ENCODE measurements at places on chromosomes 4 and X. TPM values are rescaled to one million over a fixed set of nuclear protein-coding genes. Genes with fewer than 3 reads are reported as not detected.

GRCh38 chr4:64001229-64001898 is 407.9 kb downstream of the TECRL start:
- H3K27ac ChIP-seq, result no peak overlapping the region
- no peak for DNase-seq
- no peaks in the 10 kb centered on the region for H3K36me3 ChIP-seq
- H3K27me3 ChIP-seq, result no peaks in the 10 kb centered on the region
- no peaks in the 10 kb centered on the region for H3K4me1 ChIP-seq
- no peak overlapping the region for H3K4me3 ChIP-seq

GRCh38 chr4:163071308-163071707 is 95.4 kb downstream of the NAF1 start:
- H3K27ac ChIP-seq, result no peak overlapping the region
- no peaks in the 10 kb centered on the region for H3K36me3 ChIP-seq
- H3K27me3 ChIP-seq, result no peaks in the 10 kb centered on the region
- no peak overlapping the region for H3K4me3 ChIP-seq
- no peak for DNase-seq

- H3K27me3 ChIP-seq, result no peaks in the 10 kb centered on the region
- no peaks in the 10 kb centered on the region for H3K36me3 ChIP-seq
- no peaks in the 10 kb centered on the region for H3K4me1 ChIP-seq
- no peak for DNase-seq
- no peak overlapping the region for H3K4me3 ChIP-seq
Observed at GRCh38 chr4:61522312-61522711, 322.2 kb downstream of the ADGRL3 start.

DNA sequence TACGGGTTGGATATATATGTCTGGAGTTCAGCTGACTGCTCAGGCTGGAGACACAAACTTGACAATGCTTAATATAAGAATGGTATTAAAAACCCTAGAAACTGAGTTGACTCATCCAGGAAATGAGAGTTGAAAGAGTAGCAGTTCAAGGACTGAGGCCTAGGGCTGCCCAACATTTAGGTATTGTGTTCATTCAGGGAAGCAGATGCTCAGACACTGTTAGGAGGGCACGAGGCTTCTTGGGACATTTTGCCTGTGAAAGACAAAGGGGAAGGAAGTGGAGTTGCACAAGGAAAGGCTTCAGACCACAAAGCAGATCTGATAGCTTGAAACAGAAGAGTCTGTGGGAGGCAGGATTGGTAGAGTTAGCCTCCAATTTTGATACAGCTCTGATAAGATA is 52.0 kb upstream of the HS3ST1 start:
- no peak for DNase-seq
- no peaks in the 10 kb centered on the region for H3K27me3 ChIP-seq
- H3K4me3 ChIP-seq, result no peak overlapping the region
- H3K36me3 ChIP-seq, result no peaks in the 10 kb centered on the region
- no peaks in the 10 kb centered on the region for H3K4me1 ChIP-seq

The GAGE13 gene
- not detected for polyA plus RNA-seq

DNA sequence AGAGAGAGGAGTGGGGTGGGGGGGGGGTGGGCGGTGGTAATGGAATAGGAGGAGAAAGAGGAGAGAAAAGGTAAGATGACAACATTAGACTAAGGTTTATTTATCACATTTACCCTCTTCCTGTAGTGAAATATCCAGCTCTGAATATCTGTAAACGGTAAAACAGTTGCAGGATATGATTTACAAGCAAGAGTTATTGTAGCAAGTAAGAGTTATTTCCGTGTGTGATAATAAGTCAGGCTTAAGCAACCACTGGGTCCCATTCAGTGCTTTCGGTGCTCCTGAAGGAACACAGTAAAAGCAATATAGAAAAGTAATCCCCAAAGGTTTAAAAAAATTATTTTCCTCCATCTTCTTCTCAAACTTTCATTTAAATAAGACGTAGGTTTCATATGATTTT is 103.6 kb downstream of the MANBA start:
- H3K4me1 ChIP-seq, result no peaks in the 10 kb centered on the region
- H3K4me3 ChIP-seq, result no peak overlapping the region
- H3K27ac ChIP-seq, result no peak overlapping the region

DNA sequence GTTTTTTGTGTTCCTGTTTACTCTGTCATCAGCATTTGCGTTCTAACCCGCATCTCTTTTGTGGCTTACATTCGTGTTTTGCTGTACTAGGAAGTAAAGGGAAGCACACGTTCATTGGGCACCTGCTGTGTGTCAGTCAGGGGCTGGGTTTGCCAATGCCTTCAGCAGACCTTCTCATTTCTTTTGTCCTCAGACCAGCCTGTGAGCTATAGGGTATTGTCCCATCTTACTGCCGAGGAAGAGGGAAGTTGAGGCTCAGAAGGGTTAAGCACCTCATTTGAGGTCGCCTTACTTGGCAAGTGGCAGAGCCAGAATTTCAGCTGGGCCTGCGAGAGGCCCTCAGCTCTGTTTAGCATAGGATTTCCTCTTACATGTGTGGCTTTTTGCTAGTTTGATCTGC is 8.7 kb downstream of the TBC1D14 start:
- DNase-seq, result no peak
- H3K4me1 ChIP-seq, result peaks cover 36% of the 10 kb centered on the region
- no peak overlapping the region for H3K4me3 ChIP-seq
- H3K36me3 ChIP-seq, result no peaks in the 10 kb centered on the region

DNA sequence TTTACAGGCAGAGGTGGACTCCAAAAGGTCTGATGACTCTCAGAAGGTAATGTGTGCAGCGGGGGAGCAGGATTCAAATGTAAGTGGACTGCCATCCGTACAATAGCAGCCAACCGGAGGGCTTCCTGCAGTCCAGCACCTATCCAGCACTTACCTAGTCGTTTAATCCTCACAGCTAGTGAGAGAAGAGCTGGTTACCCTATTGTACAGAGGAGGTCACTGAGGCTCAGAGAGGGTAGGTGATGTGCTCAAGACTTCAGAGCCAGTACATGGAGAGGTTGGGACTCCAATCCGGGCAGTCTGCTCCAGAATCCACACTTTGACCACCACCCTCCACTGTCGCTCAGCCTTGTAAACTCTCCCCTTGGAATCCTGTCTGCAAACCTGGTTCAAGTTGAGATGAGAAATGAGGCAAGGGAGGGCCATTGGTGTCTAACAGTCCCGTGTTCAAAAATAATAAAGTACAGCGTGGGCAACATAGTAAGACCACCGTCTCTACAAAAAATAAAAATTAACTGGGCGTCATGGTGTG is 22.5 kb upstream of the JAKMIP1 start:
- H3K4me1 ChIP-seq, result no peaks in the 10 kb centered on the region
- no peak overlapping the region for H3K27ac ChIP-seq
- DNase-seq, result no peak
- no peaks in the 10 kb centered on the region for H3K36me3 ChIP-seq
- H3K4me3 ChIP-seq, result no peak overlapping the region

DNA sequence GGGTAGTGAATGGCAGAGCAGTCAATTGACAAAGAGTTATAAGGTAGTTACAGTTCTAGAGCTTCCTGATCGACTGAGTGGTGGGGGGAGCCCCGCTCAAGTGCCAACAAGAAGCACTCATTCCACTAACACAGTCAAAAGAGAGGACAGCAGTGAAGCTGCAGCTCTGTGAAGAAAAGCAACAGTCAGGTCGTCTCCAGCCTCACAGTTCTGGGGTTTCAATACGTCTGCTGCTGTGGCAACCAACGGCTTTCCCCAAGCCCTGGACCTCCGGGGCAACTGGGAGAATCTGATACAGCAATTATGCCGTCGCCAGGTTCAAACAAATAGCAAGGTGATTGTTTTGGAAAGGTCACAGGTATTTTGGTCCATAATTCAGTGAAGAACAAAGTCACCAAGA is 30.8 kb downstream of the GPM6B start:
- H3K4me1 ChIP-seq, result no peaks in the 10 kb centered on the region

The TACR3 gene
- polyA plus RNA-seq, result not detected

DNA sequence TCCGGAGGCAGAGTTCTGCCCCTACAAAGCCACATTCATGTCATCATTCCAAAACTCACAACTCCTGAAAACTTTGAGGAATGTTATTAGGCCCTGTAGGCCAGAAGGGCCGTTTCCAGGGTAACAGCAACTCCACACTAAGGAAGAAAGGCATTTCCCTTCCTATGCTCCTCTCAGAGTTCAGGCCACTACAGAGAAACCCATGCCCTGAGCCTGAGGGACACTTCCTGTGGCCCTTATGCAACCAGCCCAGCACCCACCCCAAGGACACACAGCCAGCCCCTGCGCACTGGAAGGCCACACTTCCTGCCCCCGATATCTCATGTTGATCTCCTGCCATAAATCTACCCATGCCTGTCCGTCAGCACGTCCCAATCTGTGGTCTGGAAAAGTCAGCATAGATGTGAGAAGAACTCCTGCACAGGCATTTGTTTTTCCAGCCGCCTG is 289.3 kb downstream of the BCOR start:
- H3K4me1 ChIP-seq, result no peaks in the 10 kb centered on the region
- H3K27ac ChIP-seq, result no peak overlapping the region
- no peak overlapping the region for H3K4me3 ChIP-seq
- DNase-seq, result no peak

DNA sequence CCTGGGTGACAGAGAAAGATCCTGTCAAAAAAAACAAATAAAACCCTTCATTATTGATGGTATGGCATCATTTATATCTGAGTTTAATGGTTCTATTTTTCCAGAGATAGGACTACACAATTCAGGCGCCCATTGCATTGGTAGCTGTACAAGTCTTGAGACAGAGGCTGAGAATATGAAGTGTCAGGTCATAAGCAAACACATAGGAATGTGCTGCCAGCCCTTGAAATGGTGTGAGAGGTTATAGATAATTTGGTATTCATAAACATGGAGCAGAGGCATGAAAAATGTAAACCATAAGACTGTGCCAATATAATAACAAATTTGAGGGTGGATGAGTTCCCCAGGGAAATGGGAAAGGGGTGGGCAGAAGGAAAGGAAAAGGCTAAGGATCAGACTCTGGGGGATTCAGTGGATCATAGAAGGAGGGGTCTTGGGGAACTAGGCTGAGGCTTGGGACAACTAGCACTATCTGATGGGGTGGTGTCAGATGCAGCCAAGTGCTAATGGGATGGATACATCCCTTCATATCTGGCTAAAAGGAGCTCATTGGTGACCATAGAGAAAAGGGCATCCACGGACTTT is 50.8 kb downstream of the MAOA start:
- no peak overlapping the region for H3K27ac ChIP-seq
- no peak for DNase-seq
- H3K4me1 ChIP-seq, result no peaks in the 10 kb centered on the region
- no peak overlapping the region for H3K4me3 ChIP-seq

The CLGN gene
- polyA plus RNA-seq, result not detected

- no peak for DNase-seq
- H3K4me1 ChIP-seq, result no peaks in the 10 kb centered on the region
- no peak overlapping the region for H3K4me3 ChIP-seq
- no peak overlapping the region for H3K27ac ChIP-seq
- H3K36me3 ChIP-seq, result no peaks in the 10 kb centered on the region
Observed at GRCh38 chr4:85005865-85006377, 39.4 kb upstream of the WDFY3 start.

DNA sequence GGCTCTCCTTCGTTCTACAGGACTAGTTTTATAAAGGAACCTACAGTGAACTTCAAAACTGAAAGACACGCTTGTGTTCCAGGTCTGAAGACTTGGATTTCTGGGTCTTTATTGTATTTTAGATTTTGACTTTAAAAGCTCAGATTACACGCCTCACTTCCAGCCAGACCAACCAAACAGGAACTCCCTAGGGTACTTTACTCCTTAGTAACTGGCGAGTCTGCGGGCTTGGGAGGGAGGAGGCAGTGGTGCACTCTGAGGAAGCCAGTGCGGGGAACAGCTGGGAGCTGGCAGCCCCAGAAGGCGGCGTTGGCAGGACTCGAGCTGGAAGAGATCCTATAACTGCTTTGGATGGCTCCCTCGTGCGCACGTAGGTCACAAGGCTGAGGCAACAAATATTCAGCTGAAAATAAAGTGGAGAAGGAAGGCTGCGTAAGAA is 391 bp upstream of the PHKA1 start:
- H3K27me3 ChIP-seq, result peaks cover 14% of the 10 kb centered on the region
- no peaks in the 10 kb centered on the region for H3K36me3 ChIP-seq
- DNase-seq, result no peak
- no peak overlapping the region for H3K27ac ChIP-seq

GRCh38 chr4:159305129-159305528 is 202.2 kb downstream of the RAPGEF2 start:
- no peak overlapping the region for H3K27ac ChIP-seq
- no peaks in the 10 kb centered on the region for H3K27me3 ChIP-seq
- H3K36me3 ChIP-seq, result peaks cover 29% of the 10 kb centered on the region
- DNase-seq, result no peak

The TMEM31 gene
- polyA plus RNA-seq, result not detected

DNA sequence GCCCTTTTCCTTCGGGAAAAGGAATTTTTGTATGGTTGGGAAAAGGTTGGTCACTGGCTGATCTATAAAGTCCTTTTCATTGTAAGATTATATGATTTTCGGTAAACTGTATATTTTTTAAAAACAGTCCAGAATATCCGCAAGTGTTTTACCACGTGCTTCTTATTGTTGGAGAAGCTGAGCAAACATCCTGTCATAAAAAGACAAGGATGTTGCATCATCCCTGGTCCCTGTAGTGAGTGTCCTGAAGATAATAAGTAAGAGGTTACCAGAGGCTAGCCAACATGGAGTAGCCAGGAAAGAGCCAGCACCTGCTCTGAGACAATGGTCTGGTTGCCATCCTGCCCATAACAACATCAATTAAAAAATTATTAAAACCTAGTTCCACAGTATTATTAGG is 5.1 kb downstream of the CXCL9 start:
- no peak overlapping the region for H3K27ac ChIP-seq
- DNase-seq, result no peak
- H3K27me3 ChIP-seq, result peaks cover 12% of the 10 kb centered on the region

The PNMA3 gene
- not detected for polyA plus RNA-seq

DNA sequence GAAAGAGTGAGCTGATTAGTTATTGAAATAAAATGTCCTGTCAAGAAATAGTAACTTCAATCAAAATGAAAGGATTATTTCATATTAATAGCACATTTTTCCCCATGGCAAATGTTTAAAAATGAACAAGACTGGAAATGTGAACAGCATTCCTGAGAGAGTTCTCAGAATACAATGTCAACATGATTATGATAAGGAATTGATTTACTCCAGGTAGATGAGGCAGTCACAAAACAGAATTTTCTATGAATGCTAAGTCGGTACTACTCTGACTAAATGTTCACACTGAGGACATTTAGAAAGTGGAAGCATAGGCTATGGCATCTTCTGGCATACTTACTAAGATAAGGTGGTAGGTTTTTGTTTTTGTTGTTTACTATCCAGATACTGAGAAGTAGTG is 19.4 kb upstream of the GRSF1 start:
- DNase-seq, result no peak
- H3K36me3 ChIP-seq, result no peaks in the 10 kb centered on the region
- no peaks in the 10 kb centered on the region for H3K27me3 ChIP-seq
- H3K4me1 ChIP-seq, result no peaks in the 10 kb centered on the region
- H3K27ac ChIP-seq, result no peak overlapping the region

DNA sequence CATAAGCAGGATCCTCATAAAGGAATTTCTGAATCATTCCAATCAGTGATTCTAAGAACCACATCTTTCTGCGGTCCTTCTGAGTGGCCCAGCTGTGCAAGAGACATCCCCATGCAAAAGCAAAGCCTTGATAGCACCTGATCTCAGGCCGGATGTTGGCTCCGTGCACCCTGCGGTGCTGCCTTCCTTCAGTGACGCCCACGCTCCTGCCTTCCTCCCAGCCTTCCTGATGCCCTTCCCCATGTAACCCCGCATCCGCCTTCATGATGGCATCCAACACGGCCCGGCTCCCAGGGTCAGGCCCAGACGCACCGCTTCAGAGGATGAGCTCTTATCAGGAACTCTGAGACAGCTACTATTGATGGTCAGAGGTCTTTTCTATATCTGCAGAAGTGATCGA is 20.4 kb upstream of the CYP4V2 start:
- H3K4me3 ChIP-seq, result no peak overlapping the region
- peaks cover 8% of the 10 kb centered on the region for H3K27me3 ChIP-seq
- no peaks in the 10 kb centered on the region for H3K36me3 ChIP-seq
- no peak for DNase-seq
